ENCODE measurements at places on chromosomes 1 and 21.

DNA sequence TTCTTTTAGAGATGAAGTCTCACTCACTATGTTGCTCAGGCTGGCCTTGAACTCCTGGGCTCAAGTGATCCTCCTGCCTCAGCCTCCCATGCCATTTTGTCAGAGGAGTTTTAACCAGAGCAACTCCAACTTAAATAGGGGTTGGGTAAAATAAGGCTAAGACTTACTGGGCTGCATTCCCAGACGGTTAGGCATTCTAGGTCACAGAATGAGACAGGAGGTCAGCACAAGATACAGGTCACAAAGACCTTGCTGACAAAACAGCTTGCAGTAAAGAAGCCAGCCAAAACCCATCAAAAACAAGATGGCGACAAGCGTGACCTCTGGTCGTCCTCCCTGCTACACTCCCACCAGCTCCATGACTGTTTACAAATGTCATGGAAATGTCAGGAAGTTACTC lies 5.7 kb upstream of the DNAH14 start:
- no peak for DNase-seq

DNA sequence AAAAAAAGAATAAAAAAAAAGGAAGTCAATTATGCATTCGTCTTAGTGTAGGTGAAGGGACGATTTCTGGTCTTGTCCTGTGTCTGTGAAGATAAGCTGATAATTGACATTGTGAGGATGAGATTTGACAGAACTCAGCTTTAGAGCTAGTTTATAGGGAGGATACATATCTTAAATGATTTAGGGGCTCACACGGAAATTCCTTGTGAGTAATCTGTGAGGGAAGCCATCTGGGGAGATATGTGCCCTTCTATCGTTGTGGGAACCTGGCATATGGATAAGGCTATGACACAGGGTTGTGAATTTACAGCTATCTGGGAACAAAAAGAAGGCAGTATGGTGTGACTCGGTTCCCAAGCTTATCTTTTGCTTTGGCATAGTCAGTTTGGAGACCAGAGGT lies 71.1 kb downstream of the RABGAP1L start:
- DNase-seq = no peak

DNA sequence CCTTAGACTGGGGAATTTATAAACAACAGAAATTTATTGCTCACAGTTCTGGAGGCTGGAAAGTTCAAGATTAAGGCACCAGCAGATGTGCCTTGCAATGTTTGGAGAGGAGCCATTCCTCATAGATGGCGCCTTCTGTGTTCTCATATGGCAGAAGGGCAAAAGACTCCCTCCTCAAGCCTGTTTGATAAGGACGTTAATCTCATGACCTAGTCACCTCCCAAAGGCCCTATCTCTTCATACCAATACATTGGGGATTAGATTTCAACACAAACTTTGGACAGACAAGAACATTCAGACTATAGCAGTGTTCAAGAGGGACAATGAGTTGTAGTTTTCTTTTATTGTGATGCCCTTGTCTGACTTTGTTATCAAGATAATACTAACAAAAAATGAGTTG lies 34.3 kb downstream of the PSMG1 start:
- no peak for DNase-seq

DNA sequence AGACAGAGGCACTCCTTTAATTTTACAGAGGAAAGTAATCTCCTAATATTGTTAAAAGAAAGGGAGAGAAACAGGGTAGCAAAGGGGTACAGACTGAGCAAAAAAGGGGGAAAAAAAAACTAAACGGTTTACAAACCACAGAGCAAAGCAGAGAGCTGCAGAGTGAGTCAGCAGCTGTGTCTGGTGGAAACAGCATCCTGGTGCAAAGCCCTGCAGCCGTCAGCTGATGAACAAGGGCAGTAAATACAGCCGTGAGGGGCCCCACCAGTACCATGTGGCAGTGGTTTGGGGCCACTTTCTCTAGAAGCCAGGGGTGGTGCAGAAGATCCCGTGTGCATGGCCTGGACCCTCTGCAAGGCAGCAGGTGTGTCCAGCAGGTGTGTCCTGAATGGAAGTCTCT lies 111.3 kb downstream of the ERG start:
- no peak for DNase-seq

DNA sequence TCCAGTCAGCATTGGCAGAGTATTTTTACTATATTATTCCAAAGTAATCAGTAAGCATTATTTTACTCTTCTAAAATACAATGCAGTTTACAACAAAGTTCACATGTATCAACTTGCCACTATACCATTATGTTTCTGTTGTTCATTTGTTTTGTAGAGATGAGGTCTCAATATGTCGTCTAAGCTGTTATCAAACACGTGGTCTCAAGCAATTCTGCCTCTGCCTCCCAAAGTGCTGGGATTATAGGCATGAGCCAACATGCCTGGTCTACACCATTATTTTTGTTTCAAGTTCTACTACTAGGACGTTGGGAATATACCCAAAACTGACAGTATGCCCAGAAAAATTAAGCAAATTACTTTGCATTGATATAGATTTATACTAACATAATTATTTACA lies 19.8 kb downstream of the FAF1 start:
- DNase-seq = no peak

- no peak for DNase-seq
Observed at GRCh38 chr1:15423355-15424077, 13.8 kb downstream of the EFHD2 start.

DNA sequence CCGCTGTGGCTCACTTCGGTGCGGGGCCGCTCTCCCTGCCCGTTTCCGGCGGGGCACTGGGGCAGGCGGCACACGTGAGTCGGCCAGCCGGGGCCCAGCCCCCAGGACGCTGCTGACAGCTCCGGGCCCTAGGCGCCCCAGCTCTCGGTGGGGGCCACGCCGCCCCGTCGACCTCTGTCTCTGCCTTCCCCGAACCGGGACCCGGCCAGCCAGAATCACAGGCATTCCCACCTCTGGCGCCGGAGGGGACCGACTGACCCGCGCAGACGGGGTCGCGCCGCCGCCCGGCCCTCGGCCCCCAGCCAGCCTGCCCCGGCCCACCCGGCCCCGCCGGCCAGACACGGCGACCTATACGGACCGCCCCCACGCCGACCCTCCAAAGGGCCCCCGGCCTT lies 755 bp downstream of the SCMH1 start:
- no peak for DNase-seq

DNA sequence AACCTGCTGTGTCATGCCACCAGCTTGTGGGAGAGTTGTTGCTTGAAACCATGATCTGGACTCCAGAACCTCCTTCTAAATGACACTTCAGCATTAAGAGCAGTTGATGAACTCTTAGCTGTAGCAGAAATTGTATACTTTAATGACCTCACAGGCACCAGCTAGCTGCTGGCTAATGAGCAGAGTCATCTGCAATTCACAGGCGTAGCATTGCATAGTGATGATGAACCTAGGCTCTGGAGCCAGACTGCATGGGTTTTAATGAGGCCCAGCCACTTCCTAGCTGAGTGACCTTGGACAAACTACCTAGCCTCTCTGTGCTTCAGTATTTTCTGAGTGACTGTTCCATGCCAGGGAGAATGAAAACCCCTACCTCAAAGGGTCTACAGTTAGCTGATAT lies 407.1 kb downstream of the LMO4 start:
- DNase-seq = no peak

- no peak for DNase-seq
Observed at GRCh38 chr1:239538239-239538988, 152.0 kb downstream of the CHRM3 start.

- no peak for DNase-seq
Observed at GRCh38 chr1:177044390-177044789, 120.1 kb downstream of the ASTN1 start.

GRCh38 chr1:183911285-183911684 lies 106.4 kb downstream of the RGL1 start:
- DNase-seq = no peak

GRCh38 chr21:34091607-34092006 lies 18.2 kb downstream of the MRPS6 start:
- DNase-seq = no peak

- no peak for DNase-seq
Observed at GRCh38 chr1:63199706-63200335, 122.5 kb upstream of the FOXD3 start.

GRCh38 chr1:36091698-36092097 lies 3.0 kb downstream of the ADPRS start:
- DNase-seq = no peak

All from NCI-H1417 treated with DMSO at 0.1 percent for 48 hours (cell line).